C1 segment of cervical spinal cord (tissue), 14 donors: ENCODE measurements at places on chromosomes 3 and 15.

DNA sequence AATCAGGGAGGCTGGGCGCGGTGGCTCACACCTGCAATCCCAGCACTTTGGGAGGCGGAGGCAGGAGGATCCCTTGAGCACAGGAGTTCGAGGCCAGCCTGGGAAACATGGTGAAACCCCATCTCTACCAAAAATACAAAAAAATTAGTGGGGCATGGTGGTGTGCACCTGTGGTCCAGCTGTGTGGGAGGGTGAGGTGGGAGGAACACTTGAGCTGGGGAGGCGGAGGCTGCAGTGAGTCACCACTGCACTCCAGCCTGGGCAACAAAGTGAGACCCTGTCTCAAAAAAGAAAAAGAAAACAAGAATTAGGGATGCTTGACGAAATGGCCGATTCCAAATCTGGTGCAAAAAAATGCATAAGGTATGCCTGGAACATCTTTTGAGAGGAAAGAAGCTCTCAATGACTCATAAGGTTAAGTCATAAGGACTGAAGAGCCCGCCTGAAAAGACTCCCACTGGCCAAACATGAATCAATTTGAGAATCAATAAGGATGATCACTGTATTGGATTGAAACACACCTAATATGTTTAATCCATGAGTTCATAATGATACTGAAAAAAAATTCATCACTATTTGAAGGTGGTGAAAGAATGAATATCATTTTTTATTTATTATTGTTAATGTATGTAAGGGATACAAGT is 27.7 kb downstream of the BLM start:
- no peak for DNase-seq

DNA sequence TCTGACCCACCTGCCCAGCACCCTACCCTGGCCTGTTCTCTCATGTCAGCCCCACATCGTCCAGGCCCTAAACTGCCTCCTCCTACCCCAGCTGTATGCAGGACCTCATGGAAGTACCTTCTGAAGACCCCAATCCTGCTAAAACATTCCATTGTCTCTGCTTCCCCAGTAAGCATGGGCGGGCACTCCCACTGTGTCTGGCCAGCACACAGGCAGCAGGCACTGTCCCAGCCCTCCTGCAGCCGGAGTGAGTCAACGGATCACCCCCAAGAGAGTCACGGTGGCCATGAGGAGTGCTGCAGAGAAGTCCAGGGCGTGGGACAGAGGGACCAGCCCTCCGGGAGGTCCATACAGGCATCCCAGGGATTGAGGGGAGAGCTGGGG is 36.4 kb upstream of the SLCO2A1 start:
- no peak for DNase-seq

GRCh38 chr3:139732729-139733128 is 55.0 kb upstream of the NMNAT3 start:
- DNase-seq = no peak

DNA sequence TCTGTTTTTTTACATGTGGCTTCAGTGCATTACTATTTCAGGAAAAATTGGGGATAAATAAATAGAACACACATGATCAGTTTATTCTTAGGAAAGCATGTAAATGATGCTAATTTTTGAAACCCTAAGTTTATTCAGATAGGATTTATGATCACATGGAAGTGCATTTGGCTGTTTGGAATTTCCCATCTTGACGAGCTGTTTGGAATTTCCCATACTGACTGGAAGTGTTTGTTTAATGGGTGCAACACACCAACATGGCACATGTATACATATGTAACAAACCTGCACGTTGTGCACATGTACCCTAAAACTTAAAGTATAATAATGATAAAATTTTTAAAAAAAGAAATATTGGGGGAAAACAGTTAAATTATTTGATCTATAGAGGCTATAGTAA is 79.5 kb downstream of the COL6A6 start:
- DNase-seq = no peak

GRCh38 chr15:59688423-59688781 is 718 bp downstream of the BNIP2 start:
- DNase-seq = no peak

DNA sequence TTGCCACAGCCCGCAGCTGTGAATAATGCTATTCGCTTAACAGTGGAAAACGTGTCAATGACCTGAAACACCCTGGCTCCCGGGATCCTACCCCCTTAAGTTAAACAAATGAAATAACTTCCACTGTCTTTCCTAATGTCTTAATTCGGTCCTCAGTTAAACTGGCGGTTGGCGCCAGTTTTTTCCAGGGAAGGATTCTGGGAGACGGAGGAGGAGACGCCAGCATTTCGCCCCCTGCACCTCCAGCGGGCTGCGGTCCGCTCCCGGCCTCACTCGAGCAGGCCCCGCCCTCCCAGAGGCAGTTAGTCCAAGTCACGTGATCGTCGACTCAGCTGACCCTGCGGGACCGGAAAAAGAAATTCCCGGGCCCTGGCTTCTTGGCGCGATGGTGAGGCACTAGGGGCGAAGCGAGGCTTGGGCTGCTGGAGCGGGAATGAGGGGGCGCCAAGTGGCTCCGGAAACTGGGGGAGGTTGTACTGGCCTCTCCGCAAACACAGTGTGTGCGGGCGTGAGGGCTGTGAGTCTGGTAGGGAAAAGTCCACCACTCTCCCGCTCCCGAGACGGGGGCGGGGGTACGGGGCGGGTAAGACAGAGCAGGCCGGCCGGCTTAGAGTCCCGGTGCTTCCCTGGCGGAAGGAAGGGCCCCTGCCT is at the start of gene COMMD4:
Gene COMMD4, plus strand, starts transcription at position 359 of the 651 bp plus-strand sequence. Its CDS starts 27 bp downstream, at position 386.
- peak; percentile 89 for DNase-seq

GRCh38 chr3:123092243-123092642 is 25.4 kb downstream of the PDIA5 start:
- DNase-seq = no peak

DNA sequence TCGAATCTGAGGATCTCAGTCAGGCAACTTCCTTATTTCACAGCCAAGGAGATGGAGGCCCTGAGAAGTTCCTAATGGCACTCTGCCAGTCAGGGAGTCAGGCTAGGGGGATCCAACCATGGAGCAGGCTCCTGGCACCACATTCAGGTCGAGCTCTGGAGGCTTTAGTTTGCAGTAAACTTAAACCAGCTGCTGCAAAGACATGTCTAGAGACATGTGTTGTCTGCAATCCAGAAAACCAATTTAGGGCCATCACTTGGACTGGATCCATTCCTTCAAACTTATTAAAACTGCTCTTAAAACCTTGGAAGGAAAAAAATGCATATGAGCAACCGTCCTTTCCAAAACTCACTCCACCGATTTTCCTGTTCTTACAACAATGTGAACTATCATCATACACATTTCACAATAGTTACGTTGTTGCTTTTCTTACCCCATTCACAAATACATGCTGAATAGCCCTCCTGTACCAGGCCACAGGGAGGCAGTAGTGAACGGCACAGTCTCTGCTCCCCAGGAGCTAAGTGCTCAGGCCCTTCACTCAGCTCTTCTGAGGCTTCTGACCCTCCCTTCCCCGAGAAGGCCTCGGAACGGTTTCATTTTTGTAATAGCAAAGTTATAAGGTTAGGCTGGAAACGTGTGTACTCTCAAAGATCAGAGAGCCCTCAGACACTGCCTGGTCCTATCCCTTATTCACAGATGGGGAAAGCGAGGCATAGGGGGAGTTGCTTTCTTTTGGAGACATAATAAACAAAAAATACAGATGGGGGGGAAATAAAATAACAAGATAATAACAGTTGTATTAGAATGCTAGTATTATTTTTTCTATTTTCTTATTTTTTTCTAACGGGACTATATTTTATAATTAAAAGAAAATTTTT is 20.1 kb downstream of the RFT1 start:
- DNase-seq = no peak

DNA sequence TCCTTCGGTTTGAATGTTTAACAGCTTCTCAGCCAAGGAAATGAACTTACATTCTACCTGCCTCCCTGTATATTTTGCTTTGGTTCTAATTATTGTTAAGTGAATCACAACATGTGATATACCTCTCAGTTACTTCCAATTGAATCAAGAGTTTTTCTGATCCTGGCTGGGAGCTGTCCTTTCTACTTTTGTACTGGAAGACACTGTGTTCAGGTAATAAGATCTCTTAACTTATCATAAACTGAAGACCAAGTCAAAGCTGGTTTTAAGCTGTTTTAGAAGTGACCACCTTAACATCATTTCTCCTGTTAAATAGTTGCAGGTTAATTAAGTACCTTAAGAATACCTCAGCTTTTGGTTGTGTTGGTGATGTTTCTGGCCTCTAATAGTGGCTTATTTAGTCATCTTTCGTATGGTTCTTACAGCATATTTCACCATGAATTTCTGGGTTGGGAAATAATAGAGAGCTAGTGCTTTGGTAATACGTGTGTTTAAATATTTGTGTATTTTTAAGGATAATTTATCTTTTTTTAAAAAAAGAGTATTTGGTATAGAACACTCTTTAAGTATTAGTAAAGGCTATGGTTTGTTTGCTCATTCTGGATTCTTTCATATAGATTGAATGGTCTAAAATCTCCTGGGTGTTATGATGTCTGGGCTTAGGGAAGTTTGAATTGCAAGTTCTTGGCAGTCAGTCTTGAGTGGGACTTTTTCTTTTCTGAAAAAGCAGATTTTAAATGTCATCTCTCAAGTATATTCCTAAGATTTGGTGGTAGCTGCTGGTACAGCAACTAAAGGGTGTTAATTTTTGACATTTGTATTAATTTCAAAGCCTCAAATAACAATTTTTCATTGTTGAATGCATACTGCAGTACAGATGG is 1.6 kb downstream of the RAB8B start:
- DNase-seq = no peak

- DNase-seq = no peak
Measured at GRCh38 chr15:93823971-93824913, 407.1 kb upstream of the MCTP2 start.

- DNase-seq = no peak
Measured at GRCh38 chr3:110261141-110261540, 810.5 kb upstream of the NECTIN3 start.

DNA sequence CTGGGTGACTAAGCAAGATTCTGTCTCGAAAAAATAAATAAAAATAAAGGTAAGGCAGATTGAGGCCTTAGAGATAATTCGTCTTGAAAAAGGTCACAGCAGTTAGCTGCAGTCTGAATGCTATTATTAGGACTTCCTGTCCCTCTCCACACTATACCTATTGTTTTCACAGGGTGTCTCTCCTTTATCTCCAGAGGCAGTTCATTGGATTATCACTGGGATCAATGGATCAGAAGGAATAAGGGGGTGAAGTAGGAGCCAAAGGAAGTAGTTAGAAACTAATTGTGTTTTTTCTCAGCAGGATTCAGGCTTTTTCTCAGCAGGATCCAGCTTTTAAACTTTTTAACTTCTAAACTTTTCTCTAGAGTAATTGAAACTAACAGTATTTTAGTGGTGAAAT is 326.9 kb downstream of the IL5RA start:
- no peak for DNase-seq
